ENCODE measurements at places on chromosomes 16 and 17.
A peak's percentile ranks its signal among the peaks of the same experiment; 100 is the strongest.

DNA sequence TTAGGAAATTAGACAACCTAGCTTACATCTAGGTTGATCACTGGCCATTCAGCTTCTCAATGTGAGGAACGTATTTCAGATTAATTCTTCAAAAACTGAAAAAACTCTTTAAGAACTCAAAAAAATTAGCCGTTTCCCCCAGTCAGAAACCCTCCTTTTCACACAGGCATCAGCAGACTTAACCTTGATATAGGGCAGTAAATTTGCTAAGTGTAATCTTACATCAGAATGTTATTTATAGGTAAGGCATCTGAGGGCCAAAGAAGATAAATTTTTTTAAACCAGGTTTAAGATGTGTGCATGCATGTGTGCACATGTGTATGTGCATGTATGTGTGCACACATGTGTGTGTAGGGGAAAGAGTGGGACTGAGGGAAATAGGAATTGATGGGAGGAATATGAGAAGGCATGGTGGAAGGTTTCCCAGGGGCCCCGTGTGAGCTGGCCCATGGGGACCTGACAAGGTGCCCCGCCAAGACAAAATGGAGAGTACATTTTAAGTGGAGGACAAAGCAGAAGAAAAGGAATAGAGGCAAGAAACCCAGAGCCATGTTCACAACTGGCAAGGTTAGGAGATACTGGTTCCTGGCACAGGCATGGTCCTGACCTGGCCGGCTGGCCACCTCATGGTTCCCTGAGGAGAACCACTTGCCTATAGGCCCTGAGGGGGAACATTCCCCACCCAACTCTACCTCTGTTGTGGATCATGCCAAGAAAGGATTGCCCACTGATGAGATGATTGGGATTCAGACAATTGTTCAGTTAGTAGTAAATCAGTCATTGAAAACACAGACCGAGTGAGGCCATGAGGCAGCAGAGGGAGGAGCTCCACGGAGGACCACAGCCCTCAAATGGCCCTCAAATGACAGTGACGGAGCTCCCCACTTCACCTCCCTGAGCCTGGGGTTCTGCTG, 33.0 kb downstream of the TEX2 start:
- DNase-seq = no peak

GRCh38 chr17:77371888-77372443, 231.2 kb downstream of the SEC14L1 start:
- no peak for DNase-seq

DNA sequence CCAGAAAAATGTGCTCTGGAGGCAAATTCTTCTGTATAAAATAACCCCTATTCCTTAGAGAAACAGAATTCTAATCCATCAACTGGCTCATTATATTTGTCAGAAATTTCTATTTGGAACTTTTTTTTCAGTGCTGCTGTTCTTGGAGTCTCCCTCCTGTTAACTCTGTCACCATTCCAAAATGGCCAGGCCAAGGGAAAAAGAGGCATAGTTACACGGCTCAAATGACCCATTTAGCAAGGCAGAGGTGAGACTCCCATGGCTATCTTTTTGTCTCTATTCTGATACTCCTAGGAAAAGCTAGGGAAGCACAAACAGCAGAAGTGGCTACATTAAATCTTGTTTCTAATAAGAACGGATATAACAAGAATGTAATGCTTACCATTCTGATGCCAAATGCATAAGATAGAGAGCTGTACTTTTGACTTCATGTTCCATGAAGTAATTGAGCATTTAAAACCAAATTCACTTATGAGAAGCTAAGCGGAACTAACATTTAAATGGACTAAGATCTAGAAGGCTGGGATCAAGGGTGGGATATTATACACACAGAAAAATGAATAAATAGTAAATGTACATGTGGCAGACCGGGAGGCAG, 64.4 kb upstream of the CORO6 start:
- DNase-seq = no peak

GRCh38 chr17:11251561-11252107, 10.6 kb downstream of the SHISA6 start:
- DNase-seq = no peak

GRCh38 chr16:13307851-13308250, 406.5 kb downstream of the SHISA9 start:
- DNase-seq = no peak

GRCh38 chr17:28892024-28892423, 5.5 kb downstream of the FLOT2 start:
- no peak for DNase-seq

DNA sequence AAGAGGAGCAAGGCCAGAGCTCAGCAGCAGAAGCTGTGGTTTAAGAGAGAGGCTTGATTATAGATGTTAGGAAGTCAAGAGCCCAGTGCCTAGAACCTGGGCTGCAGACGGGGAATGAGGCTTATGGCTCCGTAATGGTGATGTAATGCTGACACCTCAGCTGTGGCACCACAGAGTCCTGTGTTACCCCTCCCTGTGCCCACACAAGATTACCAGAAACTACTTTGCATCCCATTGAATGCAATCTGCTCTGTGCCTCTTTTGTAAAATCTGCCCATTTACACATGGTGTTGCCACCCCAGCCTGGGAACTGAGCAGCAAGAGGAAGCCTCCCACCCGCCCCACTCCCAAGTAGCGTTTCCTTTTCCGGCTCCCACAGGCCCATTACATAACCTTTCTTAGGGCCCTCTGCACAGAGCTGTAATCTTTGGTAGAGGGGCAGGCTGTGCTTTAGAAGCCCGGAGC, 57.0 kb downstream of the PITPNC1 start:
- no peak for DNase-seq

DNA sequence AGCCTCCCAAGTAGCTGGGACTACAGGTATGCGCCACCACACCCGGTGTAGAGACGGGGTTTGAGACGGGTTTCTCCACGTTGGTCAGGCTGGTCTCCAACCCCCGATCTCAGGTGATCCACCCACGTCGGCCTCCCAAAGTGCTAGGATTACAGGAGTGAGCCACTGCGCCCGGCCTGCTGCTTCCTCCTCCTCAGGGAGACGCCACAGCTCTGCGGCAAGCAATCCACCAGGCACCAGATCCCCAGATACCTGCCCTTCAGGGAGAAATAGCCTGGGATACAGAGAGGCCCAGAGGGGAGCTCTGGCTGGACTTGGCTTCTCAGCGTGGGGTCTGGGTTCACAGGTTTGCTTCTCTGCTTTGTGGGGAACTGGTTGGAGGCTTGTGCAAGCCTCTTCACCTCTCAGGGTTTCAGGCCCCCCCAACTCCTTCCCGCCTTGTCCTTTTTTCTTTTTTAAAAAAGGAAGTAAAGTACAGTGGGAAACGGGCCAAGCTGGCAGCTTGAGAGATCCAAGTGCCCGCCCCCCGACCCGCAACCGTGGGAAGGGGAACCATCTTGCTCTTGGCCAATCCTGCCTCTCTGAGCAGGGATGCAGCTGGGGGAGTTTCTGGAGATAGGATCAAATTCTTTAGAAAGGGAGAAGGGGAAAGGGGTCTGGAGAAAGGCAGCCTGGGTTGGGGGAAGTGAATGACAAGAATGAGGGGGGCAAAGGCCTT, 2.6 kb upstream of the SPHK1 start:
- no peak for DNase-seq

GRCh38 chr16:77675464-77676324, 46.6 kb upstream of the NUDT7 start:
- peak; percentile 81 for DNase-seq

- DNase-seq = peak; percentile 73
These were observed at the start of gene NUPR1 for GRCh38 chr16:28538733-28539596. TSS of gene NUPR1 (minus strand) at chr16:28538974. CDS start at chr16:28538907, 67 bp downstream.

DNA sequence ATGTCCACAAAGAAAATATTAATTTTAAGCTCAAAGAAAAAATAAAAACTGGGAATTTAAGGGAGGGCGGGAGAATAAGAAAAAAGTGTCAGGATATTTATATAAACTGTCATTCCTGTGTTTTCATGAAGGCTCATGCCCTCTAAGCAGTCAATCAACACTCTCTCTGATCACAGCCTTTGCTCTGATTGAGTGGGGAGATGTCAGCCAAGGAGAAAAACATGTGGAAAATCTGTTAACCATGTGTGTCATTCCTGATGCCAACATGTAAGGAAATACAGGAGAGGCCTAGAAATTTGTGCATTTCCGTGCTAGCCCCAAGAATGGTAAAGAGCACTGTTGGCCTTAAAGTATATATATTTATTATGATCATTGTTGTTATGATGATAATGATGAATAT, 137.9 kb upstream of the IRX5 start:
- no peak for DNase-seq

- DNase-seq = no peak
These were observed 474.4 kb downstream of the SLC39A11 start for GRCh38 chr17:72618001-72618509.
